Stimulated activated CD4-positive, alpha-beta T cell treated with anti-CD3 and anti-CD28 coated beads, Interleukin-2, amount 100 ng/mL, for 4 hours (primary cell): ENCODE measurements at places on chromosomes 1 and 21.

- no peak for DNase-seq
Measured at GRCh38 chr1:186904361-186904760, 75.6 kb downstream of the PLA2G4A start.

DNA sequence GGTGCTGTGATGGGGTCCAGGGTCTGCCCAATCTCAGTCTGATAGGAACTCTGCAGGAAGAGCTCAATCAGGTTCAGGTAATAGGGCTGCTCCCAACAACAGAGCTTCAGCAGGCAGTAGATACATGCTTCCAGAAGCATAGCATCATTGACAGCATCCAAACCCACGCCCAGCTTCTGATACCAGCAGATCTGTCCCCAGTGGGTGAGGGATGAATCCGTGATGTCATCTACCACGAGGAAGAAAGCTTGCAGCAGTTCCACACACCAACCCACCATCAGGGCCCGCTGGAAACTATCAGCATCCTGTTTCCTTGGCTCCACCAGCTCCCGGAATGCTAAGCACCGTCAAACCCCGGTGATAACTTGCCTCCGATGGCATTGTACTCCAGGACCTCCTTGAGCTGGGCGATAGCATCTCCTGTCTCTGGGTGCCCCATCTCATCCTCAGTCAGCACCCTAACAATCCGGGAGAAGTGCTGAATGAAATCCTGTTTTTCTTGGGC is 14.7 kb downstream of the NEK2 start:
- DNase-seq = no peak

GRCh38 chr1:30478283-30478682 is 245.1 kb downstream of the MATN1 start:
- DNase-seq = no peak

DNA sequence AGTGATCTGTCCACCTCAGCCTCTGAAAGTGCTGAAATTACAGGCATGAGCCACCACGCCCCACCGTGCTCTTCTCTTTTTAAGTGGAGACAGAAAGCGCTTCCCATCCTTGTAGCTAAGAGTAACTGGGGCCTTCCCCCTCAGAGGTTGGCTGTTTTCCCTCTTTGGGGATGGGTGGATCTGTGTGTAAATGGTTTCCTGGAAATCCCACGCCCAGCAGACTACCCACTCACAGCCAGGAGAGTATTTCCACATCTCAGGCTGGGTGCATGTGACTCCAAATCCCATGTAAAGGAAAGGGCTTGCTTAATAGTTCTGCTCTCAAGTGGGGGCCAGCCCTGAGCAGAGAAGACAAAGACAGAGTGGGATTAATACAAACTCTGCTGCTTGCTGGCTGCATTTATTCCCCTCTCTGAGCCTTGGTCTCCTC is 19.6 kb upstream of the TCEA3 start:
- no peak for DNase-seq
